ENCODE measurements at places on chromosomes 5 and 9. TPM values are rescaled to one million over a fixed set of nuclear protein-coding genes. Genes with fewer than 3 reads are reported as not detected.

APC gene
- total RNA-seq: 80.0 TPM

PCA3 gene
- under 0.01 TPM for total RNA-seq

NPR3 gene
- total RNA-seq: 0.65 TPM

CCDC112 gene
- 5.9 TPM for total RNA-seq

IL13 gene
- total RNA-seq: not detected

SIGMAR1 gene
- total RNA-seq: 37.1 TPM

ECSCR gene
- 404 TPM for total RNA-seq

GLRA1 gene
- total RNA-seq: not detected

GABRA6 gene
- total RNA-seq: not detected

PTBP3 gene
- 70.1 TPM for total RNA-seq

DMRT2 gene
- total RNA-seq: not detected

CAVIN4 gene
- total RNA-seq: 2.3 TPM

SLCO4C1 gene
- 0.14 TPM for total RNA-seq

ZNF366 gene
- total RNA-seq: 13.3 TPM

PTTG1 gene
- 190 TPM for total RNA-seq

PCDHA12 gene
- total RNA-seq: 0.17 TPM

PCSK5 gene
- 3.4 TPM for total RNA-seq

BAAT gene
- not detected for total RNA-seq

CNTLN gene
- 11.3 TPM for total RNA-seq
